NCI-H1105 treated with DMSO at 0.1 percent for 48 hours (cell line): ENCODE measurements at places on chromosomes 13 and 19.
A peak's percentile ranks its signal among the peaks of the same experiment; 100 is the strongest.

DNA sequence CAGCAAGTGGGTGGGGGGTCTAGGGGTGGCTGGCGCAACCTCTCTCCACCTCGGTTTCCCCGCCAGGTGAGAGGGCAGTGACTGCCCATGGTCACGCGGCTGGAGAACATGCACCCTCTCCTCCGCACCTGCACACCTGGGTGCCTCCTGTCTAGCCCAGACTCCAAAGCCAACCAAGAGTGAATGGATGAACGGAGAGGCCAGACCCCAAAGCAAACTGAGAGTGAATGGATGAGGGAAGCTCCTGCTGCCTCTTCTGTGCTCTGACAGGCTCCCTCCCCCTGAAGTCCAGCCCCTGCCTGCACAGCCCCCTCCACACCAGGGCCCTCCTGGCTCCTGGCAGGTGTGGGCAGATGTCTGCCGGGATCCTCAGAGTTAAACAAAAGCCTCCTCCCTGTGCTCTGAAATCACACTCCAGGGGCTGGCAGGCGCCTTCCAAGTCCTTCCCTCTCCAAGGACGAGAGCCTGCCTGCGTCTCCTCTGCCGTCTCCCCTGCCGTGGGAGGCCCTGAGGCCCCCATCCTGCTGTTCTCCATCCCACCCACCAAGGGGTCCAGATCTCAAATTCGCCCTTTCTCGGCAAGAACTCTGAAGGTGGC, 2.2 kb downstream of the SBNO2 start:
- no peak for DNase-seq

- no peak for DNase-seq
Observed at GRCh38 chr13:86870444-86870843, 800.7 kb upstream of the SLITRK5 start.

GRCh38 chr13:113645329-113645728, 12.7 kb downstream of the ATP4B start:
- DNase-seq: no peak

DNA sequence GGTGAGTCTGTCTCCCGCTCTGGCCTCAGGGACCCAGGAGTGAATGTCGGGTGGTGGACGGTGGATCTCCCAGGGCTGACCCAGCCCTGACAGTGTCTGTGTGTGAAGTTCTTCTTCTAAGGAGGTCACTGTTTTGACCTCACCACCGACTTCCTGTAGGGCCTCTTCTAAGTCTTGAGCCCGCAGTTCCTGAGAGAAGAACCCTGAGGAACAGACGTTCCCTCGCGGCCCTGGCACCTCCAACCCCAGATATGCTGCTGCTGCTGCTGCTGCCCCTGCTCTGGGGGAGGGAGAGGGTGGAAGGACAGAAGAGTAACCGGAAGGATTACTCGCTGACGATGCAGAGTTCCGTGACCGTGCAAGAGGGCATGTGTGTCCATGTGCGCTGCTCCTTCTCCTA, at the start of gene SIGLEC7:
Gene SIGLEC7, plus strand, starts transcription at position 183 of the 400 bp plus-strand sequence. Its CDS starts 69 bp downstream, at position 252.
- no peak for DNase-seq

DNA sequence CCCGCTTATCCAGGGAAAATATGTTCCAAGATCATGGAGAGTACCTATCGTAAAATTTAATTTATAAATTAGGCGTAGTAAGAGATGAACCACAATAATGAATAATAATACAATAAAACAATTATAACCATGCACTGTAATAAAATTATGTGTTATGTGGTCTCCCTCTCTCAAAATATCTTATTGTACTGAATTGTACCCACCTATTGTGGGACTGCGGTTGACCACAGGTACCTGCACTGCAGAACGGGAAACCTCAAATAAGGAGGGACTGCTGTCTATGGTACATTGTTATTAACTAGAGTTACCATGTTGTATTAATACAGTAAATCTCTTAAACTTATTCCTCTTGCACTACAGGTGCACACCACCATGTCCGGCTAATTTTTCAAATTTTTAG, 5.3 kb upstream of the KLK12 start:
- no peak for DNase-seq

- no peak for DNase-seq
Observed at GRCh38 chr13:109874484-109875454, 88.4 kb upstream of the IRS2 start.

- peak; percentile 73 for DNase-seq
Observed at GRCh38 chr13:109145631-109146030, 516.2 kb downstream of the MYO16 start.

- no peak for DNase-seq
Observed at GRCh38 chr13:101265934-101266333, 150.4 kb downstream of the NALCN start.

- DNase-seq: no peak
Observed at GRCh38 chr19:35115177-35115951, at the start of gene FXYD3. Gene FXYD3, plus strand, starts transcription at chr19:35115823. Its CDS starts 3,554 bp downstream, at chr19:35119377.

DNA sequence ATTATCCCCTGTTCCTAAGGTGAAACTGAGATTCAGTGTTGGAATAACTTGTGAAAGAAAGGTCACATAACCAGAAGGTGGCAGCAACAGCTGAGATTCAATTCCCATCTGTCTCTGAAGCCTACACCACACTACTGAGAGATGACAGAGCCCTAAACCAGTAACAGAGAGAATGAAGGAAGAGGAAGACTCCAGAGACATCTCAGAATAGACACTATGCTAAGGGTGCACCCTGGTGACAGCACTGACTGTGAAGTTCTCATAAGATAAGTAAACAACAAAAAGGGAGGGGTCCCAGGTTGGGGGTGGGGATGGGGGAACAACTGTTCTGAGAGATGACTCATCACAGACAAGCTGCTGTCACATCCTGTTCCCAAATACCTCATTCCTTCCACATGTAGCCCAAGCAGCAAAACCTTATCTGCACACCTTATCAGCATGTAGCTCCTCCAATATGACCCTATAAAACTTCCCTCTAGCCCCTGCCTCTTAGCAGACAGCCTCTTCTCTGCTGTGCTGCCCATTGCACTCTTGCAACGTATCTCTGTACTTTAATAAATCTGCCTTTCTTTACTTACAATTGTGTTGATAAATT, 46.5 kb downstream of the UTP14C start:
- DNase-seq: no peak

DNA sequence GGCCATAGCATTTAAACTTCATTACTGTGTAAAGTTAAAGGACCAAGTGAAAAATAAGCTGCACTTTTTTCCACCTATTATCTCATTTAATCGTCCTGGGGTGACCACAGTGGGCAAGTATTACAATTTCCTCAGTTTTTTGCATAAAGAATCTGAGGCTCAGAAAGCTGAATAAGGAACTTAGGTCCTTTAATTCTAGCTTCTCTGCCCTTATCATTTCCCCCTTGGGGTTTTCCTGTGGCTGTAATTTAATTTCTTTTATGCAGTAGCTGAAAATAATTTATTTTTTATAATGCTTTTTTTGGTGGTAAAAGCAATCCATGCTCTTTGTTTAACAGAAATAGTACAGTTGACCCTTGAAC, 59.8 kb upstream of the RCBTB2 start:
- DNase-seq: no peak

DNA sequence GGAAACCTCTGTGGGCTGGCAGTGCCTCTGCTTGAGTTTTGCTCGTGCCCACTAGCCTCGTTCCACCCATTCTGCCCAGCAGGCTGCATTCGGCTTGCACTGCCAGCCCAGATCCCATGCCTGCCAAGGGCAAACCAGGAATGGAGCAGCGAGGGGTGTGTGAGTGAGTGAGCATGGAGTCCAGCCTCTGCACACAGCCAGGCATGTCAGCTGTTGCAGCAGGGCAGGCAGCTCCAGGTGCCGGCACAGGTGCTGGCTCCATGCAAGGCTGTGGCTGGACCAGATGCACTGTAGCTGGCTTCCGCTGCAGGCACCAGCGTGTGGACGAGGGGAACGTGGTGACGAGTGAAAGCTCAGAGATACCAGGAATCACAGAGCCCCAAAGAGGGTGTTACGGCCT, 64.5 kb downstream of the SPATA13 start:
- DNase-seq: no peak

DNA sequence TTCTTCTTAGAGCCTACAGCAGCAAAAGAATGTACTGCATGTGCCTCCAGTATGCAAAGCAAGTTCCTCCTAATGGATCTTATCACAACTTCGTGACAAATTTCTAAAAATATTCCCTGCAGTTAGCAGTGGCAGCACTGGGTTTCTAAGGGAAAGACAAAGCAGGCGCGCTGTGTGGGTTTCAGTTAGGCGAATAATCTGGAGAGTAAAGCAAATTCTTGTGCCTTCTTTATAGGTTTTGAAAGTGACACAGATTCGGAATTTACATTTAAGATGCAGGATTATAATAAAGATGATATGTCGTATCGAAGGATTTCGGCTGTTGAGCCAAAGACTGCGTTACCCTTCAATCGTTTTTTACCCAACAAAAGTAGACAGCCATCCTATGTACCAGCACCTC, 167.9 kb downstream of the LMO7 start:
- DNase-seq: no peak

GRCh38 chr19:18610556-18611326, 1.9 kb upstream of the TMEM59L start:
- no peak for DNase-seq

- DNase-seq: no peak
Observed at GRCh38 chr13:47396915-47397314, 500.1 kb upstream of the HTR2A start.

GRCh38 chr19:40605216-40605971, 4.2 kb downstream of the LTBP4 start:
- peak; percentile 36 for DNase-seq

- DNase-seq: peak; percentile 8
Observed at GRCh38 chr13:96551546-96551945, 442.7 kb downstream of the OXGR1 start.

GRCh38 chr19:31064491-31064890, 284.7 kb downstream of the TSHZ3 start:
- peak; percentile 7 for DNase-seq

GRCh38 chr13:109214393-109214792, 572.0 kb downstream of the IRS2 start:
- no peak for DNase-seq

DNA sequence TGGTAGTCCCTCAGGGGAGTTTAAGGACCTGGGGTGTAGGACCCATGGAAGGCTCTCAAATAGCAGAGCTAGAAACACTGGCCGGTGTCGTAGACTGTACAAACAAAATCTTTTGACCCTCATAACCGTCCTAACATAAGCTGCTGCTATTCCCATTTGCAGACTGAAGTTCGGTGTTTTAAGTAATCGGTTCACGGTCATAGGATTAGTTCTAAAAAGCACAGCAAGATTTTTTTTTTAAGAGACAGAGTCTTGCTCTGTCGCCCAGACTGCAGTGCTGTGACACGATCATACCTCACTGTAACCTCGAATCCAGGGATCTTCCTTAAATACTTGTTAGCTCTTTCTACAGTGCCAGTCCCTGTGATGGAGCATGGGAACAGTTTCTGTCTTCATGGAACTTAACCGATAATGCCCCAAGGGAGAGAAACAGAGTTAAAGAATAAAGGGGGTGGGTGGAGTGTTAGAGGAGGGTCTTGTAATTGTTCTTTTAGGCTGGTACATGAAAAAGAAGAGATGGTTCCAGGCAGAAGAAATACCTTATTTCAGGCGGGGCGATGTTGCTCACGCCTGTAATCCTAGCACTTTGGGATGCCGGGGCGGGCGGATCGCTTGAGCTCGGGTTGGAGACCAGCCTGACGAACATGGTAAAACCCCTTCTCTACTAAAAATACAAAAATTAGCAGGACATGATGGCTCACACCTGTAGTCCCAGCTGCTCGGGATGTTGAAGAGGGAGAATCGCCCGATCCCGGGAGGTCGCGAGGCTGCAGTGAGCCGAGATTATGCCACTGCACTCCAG, 475 bp upstream of the ZC3H4 start:
- DNase-seq: peak; percentile 70

- DNase-seq: no peak
Observed at GRCh38 chr13:112994781-112995355, 25.9 kb downstream of the MCF2L start.

- no peak for DNase-seq
Observed at GRCh38 chr19:40337107-40337506, 11.1 kb downstream of the C19orf47 start.

DNA sequence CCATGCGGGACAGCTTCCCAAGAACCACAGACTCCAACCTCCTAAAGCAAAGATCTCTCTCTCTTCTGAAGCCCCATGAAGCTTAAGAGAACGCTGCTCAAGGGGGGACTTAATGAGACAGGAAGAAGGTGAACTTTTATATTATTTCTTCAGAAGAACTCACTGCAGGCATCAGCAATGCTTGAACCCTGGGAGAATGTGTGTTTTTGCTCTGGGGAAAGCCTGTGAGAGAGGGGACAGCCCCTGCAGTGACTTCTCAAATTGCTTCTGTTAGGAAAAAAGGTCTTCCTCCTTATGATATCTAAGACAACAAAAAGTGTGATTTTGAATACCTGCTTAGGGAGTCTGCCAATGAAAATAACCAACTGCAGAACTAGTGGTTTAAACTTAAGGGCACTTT, 23.0 kb downstream of the GJA3 start:
- DNase-seq: no peak

DNA sequence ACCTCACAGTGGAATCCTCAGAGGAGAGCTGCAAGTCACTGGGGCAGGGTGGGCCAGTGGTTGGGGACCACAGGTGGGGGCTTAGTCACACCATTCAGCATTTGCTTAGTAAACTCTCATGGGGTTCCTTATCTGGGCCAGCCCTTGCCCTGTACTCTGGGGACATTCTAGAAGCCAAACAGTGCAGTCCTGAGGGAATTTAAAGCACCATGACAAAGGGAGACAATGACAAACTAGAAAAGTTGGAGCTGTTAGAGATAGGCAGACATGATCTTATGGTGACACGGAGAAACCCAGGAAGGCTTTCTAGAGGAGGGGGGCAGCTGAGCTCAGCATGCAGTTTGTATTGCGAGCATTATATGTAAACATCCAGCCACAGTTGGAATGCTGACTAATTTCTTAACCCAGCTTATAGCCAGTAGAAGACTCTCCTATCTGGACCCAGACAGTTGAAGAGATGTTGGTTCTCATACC, 87.6 kb downstream of the ZNF429 start:
- DNase-seq: no peak

DNA sequence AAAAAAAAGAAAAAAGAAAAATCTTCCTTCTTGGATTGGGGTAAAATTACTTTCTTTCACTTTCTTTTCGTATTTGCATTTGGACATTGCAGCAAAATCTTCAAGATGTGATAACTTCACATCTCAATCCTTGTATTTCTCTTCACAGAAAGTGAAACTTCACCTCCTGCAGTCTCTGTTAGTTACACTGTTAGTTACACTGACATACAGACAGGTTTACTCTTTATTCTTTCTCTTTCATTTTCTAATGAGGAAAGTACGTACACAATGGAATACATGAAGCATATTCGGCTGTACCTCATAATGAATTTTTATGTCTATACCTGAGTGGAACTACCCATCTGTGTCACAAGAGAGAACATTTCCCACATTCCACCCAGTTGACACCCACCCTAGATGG, 459.1 kb upstream of the GPC6 start:
- DNase-seq: no peak

- peak; percentile 12 for DNase-seq
Observed at GRCh38 chr13:60467098-60467497, 70.1 kb downstream of the TDRD3 start.
